ENCODE measurements at places on chromosomes 3 and 15. TPM values are rescaled to one million over a fixed set of nuclear protein-coding genes. Genes with fewer than 3 reads are reported as not detected.

FBXO40 gene
- total RNA-seq, result not detected

PLD1 gene
- total RNA-seq, result 9.5 TPM

HACD2 gene
- total RNA-seq, result 6.4 TPM

SACM1L gene
- total RNA-seq, result 32.4 TPM

PLSCR1 gene
- total RNA-seq, result 74.6 TPM

AP3B2 gene
- 0.79 TPM for total RNA-seq

GPR176 gene
- total RNA-seq, result 58.8 TPM

All from bronchial smooth muscle cell (primary cell).